ENCODE measurements at places on chromosomes 4 and X.

DNA sequence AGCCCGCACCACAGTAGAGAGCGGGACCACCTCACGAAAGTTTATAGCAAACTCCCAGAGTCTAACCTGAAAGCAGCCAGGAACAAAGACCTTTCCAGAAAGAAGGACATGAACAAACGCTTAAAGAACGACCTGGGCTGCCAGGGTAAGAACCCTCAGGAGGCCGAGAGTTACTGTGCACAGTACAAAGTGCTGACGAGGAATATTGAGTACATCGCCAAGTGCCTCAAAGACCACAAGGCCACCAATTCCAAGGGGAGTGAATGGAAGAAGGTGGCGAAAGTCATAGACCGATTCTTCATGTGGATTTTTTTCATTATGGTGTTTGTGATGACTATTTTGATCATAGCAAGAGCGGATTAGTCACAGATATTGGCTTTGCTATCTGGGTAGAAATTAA is 19.0 kb downstream of the CHRNA9 start:
- no peak for DNase-seq

DNA sequence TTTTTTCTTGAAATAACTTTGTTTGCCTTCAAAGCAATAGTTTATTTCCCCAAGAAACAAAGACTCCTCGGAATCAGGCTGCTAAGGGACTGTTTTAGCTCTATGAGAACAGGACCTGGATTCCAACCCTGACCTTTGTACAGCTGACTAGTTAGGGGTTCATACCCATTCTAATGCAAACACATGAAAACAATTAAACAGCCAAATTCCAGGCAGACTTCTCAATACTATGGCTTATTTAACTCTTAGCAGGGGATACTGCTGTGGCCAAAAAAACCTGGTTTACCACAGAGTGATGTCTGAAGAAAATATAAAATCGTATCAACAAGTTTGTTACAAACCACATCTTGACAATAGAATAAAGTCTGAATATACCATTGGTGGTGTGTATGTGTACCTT is 129.6 kb upstream of the INTU start:
- DNase-seq = no peak

DNA sequence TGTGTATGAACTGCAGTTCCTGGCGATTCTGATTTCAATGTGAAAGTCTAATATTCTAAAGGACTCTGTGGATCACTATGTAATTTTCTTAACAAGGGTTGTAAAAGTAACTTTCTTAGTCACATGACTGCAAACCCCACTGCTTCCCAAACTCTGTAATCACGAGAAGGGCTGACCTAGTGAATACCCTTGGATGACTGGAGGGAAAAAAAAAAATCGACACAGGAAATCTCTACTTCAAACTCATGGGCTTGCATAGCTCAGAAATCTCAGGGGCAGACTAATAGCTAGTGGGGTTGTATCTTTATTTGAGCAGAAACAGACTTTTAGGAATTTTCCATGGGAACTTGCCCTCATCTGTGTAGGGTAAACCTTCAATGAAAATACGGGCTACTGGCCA is 4.8 kb upstream of the MXRA5 start:
- no peak for DNase-seq

- DNase-seq = no peak
Measured at GRCh38 chrX:133563705-133564104, 148.4 kb upstream of the GPC4 start.

- no peak for DNase-seq
Measured at GRCh38 chrX:50905334-50905733, 5.2 kb upstream of the BMP15 start.

DNA sequence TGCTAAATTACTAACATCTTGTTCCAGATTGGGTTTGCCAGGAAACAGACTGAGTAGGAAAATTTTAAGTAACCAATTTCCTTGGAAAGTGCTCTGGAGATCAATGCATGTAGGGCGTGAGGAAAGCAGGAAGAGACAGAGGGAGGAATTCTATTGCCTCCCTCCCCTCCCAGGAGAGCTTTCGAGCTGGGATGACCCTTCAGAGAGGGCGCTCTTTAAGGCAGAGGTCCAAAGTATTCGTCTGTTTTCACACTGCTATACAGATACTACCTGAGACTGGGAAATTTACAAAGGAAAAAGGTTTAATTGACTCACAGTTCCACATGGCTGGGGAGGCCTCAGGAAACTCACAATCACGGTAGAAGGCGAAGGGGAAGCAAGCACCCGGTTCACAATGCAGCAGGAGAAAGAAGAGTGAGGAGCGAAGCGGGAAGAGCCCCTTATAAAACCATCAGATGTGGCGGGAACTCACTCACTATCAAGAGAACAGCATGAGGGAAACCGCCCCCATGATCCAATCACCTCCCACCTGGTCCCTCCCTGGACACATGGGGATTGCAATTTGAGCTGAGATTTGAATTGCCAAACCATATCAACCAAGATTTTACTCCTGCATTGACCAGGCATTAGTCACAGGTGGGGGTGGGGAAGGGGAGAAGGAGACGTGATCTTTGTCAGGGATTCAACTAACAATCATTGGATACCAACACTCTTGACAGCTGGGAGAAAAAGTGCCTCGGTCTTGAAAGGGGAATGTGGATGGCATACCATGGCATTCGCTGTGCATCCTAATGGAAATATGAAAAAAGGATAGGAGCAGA is 63.8 kb downstream of the SLITRK2 start:
- no peak for DNase-seq

DNA sequence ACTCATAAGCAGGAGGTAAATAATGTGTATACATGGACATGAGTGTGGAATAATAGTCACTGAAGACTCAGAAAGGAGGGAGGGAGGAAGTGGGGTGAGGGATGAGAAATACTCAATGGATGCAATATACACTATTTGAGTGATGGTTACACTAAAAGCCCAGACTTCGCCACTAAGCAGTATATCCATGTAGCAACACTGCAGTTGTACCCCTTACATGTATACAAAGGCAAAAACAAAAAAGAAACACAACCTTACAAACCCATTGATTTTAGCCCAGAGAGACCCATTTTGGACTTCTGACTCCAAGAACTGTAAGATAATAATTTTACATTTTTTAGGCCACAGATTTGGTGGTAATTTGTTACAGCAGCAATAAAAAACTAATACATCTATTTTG is 51.5 kb downstream of the VMA21 start:
- no peak for DNase-seq
